Islet precursor cell (in vitro differentiated cells): ENCODE measurements at places on chromosomes 11 and 22.

GRCh38 chr22:39277142-39277607 lies 32.4 kb upstream of the PDGFB start:
- no peak for DNase-seq

DNA sequence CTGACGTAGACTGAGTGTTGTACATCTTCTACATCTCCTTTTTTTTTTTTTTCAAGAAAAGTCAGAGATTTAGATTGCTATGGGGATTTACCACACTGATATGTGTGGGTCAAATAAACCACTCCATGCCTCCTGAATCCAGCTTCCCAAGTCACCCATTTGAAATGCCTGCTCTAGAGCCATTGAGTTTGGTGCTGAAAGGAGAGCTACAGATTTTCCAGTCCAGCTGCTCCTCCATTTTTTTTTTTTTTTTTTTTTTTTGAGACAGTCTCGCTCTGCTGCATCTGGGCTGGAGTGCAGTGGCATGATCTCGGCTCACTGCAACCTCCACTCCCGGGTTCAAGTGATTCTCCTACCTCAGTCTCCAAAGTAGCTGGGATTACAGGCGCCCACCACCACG lies 115.2 kb upstream of the TIMP3 start:
- DNase-seq, result no peak

DNA sequence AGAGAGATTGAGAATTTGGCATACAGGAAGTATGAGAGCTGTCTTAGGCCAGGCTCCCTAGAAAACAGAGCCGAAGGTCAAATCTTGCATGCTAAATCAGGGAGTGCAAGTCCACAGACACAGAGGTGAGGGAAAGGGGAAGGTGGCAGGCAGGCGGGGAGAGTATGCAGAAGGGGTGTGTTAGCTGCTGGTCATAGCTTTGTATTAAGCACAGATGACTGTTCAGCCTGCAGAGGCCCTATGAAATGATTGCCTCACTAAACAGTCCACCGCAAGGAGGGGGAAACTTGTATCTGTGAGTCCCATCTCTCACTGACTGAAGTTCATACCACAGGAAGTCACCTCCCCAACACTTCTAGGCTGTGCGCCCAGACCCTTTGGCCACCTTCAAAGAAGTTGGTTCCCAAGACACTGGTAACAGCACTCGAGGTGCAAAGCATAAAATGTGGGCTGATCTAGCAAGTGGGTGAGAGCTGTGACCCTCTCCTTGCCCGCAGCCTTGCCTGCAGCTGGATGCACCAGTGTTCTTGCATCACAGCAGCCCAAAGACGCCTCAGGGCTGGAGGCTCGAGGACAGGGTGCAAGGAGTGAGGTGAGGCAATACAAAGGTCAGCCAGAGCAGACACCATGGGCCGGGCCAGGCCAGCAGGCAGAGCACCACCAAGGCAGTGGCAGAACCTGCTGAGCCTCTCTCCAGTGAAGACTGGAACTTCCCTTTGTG lies 115.3 kb upstream of the TBCEL start:
- DNase-seq, result peak; percentile 70

DNA sequence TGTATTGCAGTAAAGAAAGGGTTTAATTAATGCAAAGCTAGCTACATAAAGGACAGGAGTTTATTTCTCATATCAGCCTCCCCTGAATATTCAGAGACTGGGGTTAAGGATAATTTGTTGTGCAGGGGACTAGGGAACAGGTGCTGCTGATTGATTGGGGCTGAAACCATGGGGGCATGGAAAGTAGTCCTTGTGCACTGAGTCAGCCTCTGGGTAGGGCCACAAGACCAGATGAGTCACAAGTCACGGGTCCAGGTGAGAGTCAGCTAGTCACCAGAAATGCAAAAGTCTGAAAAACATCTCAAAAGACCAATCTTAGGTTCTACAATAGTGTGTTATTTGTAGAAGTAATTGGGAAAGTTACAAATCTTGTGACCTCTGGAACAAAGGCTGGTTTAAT lies 32.9 kb upstream of the SYT13 start:
- no peak for DNase-seq

- no peak for DNase-seq
Measured at GRCh38 chr11:100932474-100933100, 197.0 kb downstream of the PGR start.

GRCh38 chr11:104443387-104443786 lies 279.4 kb upstream of the PDGFD start:
- DNase-seq, result no peak

DNA sequence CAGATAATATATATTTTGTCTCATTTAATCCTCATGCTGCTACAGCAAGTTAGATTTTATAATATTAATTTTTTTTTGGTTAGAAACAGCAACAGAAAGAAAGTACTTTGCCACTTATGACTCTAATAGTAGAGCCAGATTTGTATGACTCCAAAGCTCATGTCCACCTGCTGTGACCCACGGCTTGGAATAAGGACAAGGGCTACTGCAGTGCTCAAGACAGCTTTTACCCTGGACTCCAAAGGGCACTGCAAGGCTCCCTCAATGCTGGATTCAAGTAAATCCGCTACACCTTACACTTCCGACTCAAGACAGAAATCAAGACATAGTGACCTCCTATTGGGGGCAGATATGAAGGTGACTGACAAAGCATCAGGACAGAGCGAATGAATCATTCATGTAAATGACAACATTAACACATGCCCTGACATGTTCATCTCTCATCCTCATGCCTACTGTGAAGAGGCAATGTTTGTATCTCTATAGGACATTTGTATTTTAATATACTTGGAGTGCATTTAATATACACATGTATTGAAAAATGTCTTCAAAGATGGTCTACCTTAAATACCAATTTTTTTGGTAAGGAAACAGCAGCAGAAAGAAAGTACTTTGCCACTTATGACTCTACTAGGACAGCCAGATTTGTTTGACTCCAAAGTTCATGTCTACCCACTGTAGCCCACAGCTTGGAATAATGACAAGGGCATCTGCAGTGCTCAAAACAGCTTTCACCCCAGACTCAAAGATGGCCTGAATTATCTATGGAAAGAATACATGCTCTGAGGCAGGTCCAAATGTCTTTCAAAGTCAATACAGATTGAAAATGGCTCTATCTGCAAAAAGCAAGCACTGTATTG lies 375.6 kb upstream of the CCDC90B start:
- DNase-seq, result no peak

DNA sequence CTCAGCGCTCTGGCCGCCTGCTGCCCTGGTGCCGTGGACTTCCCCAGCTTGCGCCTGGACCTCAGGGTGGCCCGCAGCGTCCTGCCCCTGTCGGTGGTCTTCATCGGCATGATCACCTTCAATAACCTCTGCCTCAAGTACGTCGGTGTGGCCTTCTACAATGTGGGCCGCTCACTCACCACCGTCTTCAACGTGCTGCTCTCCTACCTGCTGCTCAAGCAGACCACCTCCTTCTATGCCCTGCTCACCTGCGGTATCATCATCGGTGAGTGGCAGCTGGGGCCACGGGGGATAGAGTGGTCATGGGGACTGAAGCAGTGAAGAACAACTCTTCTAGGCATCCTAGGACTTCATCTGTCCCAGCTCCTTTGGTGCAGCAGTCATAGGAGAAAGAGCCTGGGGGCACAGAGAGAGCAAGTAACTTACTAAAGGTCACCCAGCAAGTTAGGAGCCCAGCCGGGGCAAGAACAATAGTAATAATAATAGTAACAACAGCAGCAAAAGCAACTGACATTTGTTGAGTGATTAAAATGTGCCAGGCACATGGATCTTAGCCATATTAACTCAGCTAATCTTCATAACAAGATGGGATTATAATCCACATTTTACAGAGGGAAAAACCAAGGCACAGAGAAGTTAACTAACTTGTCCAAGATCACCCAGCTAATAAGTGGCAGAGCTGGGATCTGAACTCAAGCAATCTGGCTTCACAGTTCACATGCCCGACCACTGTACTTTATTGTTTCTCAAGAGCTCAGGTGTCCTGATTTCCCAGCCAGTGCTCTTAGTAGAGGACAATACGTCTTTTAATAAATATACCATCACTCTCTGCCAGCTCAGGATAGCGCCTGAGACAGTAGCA lies 1.4 kb downstream of the SLC35C1 start:
- peak; percentile 54 for DNase-seq

GRCh38 chr11:17229481-17230152 lies 21.8 kb upstream of the PIK3C2A start:
- DNase-seq, result no peak

DNA sequence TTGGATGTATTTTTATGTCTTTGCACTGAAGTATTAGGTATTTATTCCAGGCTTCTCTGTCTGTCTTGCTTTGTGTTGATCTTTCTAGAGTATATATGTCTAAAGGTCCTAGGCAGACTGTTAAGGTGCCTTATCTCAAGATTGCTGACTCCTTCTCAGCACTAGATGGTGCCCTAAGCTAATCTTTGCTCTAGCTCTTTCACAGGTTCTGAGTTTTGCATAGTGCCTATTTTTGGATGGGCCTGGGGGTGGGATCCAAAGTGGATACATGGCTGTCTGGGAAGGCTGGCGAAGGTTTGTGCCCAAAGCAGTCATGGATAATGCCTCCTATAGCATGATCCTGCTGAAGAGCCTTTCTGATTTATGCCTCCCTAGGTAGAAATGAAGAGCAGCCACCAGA lies 154.9 kb downstream of the TRPC6 start:
- no peak for DNase-seq

DNA sequence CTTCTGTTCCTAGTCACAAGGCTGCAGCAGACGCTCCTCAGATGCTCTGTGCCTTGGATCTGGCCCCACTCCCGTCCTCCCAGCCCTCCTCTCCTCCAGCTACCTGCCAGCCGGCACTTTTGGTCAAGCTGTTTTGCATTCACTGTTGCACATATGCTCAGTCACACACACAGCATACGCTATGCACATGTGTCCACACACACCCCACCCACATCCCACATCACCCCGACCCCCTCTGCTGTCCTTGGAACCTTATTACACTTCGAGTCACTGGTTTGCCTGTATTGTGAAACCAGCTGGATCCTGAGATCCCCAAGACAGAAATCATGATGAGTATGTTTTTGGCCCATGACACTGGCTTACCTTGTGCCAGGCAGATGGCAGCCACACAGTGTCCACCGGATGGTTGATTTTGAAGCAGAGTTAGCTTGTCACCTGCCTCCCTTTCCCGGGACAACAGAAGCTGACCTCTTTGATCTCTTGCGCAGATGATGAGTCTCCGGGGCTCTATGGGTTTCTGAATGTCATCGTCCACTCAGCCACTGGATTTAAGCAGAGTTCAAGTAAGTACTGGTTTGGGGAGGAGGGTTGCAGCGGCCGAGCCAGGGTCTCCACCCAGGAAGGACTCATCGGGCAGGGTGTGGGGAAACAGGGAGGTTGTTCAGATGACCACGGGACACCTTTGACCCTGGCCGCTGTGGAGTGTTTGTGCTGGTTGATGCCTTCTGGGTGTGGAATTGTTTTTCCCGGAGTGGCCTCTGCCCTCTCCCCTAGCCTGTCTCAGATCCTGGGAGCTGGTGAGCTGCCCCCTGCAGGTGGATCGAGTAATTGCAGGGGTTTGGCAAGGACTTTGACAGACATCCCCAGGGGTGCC lies 109.8 kb downstream of the BCR start:
- DNase-seq, result peak; percentile 81

- DNase-seq, result peak; percentile 51
Measured at GRCh38 chr22:21051831-21052400, 6.2 kb downstream of the LRRC74B start.

GRCh38 chr11:73259406-73260126 lies 12.6 kb upstream of the P2RY6 start:
- peak; percentile 32 for DNase-seq

- DNase-seq, result no peak
Measured at GRCh38 chr11:44858796-44859527, 91.7 kb downstream of the TP53I11 start.

DNA sequence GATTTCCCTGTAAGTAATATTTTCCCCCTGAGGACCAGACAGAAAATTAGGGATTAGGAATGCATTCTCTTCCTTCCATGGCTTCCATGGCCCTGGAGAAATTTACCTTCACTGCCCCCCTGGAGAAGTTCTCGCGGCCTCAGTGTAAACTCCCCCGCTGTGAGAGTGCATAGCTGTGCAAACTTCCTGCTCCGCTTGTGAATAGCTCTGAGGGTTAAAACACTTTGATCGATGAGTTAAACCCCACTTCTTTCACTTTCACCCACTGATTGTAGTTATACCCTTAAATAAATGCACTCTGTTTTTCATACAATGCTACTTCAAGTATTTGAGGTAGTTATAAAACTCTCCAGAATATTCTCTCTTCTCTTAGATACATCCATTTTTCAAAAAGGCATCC lies 190.8 kb downstream of the DSCAML1 start:
- DNase-seq, result no peak

DNA sequence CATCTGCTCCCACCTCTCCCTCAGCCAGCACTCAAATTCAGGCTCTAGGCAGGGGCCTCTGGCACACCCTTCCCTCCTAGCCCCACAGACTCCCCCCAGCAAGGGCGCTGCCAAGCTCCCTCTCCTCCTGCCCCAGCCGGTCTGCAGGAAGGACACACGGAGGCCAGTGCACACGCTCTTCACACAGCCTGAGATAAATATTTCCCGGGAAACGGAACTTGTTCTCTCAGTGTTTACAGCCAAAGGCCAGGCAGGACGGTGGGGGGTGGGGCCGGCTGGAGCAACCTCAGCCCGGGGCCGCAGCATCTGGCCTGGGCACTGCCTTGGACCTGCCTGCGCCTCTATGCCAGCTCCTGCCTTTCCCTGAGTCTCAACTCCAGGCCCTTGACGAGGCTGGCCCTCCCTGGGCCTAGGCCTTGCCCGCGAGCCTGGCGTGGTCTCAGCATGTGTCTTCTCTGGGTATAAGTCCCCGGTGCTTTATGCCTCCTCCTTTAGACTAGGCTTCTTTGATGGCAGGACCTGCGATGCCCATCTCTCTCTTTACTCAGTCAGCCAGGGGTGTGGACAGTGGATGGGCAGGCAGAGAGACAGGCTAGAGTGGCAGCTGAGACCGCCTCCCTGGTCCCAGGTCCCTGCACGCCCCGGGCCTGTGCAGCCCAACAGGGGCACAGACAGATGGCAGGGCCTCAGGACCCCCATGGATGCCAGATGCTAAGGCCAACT lies 48.4 kb downstream of the PDE2A start:
- DNase-seq, result peak; percentile 66

GRCh38 chr22:38881464-38881871 lies 9.5 kb upstream of the CBX6 start:
- no peak for DNase-seq

DNA sequence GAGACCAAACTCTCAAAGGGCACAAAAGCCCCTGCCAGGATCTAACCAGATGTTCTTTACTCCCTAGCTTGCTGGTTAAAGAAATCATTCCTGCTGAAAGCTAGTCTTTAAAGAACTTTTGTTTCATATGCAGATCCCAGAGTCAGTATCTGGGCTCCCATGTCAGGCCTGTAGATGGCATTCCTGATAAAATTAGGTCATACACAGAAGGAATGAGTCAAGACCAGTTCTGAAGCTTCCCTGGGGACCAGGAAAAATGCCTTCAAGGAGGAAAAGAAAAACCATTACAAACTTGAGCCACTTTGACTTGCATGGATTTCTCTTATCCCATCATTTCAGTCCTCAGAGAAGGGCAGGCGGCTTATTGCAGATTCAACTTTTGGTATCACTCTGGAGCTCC lies 5.9 kb downstream of the DBX1 start:
- DNase-seq, result peak; percentile 72

GRCh38 chr11:2118677-2119076 lies 20.5 kb downstream of the IGF2 start:
- no peak for DNase-seq

GRCh38 chr22:28788601-28789000 lies 11.8 kb downstream of the XBP1 start:
- DNase-seq, result no peak
